Right forelimb (tissue), 1 donor: ENCODE measurements at places on chromosomes 6 and 20.

DNA sequence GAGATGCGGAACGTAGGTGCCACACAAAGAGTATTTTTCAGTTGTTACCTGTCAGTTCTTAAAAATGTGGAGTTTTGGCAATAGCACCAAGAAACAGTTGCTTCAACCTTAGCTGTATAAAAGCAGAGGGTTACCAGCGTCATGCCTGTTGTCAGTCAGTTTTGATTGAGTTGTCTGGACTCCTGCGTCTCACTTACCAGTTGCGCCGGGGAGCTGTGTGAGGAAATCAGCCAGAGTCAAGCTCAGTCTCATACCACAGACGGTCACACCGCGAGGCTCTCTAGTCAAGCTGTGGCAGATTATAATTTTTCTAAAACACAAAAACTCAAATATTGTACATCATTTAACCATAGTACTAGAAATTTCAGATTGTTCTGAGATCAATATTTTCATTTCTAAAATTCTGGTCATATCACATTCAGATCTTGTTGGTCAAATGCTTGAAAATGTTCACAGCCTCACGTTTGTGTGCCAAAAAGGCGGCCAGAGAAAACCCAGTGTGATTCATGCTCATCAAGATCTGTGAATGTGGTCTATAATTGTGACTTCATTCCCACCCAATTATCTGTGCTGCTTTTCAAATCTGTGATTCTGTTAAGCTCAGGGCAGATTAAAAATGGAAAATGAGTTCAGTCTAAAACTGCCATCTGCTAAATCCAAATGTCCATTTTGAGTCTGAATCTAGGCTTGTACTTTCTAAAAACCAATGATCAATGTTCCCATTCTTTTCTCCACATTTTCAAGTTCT lies 37.5 kb downstream of the SASH1 start:
- DNase-seq: no peak

- DNase-seq: no peak
Observed at GRCh38 chr20:19964289-19965265, 52.6 kb upstream of the NAA20 start.

GRCh38 chr6:8361259-8361658 lies 74.1 kb downstream of the SLC35B3 start:
- DNase-seq: no peak

DNA sequence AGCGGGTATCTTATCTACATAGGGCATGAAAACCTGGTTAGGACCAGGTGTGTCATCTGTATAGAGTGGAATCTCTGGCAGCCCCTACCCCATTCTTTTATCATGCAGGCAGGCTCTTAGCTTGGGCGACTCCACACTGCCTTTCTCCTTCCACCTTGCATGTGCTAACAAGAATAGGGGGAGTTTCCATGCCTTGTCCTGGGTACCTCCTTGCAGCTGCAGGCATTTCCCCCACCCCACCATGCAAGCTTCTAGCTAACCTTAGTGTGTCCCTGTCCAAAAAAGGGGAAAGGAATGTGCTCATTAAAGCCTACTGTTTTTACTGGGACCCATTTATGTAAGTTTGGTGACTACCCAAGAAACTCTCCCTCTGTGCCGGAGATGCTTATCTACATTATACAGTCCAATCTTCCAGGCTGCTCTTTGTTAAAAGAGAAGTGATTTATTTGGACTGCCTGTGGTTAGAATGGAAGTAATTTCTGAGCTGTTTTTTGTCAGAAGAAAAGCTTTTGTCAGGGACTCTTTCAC lies 10.5 kb upstream of the CEP43 start:
- DNase-seq: no peak

DNA sequence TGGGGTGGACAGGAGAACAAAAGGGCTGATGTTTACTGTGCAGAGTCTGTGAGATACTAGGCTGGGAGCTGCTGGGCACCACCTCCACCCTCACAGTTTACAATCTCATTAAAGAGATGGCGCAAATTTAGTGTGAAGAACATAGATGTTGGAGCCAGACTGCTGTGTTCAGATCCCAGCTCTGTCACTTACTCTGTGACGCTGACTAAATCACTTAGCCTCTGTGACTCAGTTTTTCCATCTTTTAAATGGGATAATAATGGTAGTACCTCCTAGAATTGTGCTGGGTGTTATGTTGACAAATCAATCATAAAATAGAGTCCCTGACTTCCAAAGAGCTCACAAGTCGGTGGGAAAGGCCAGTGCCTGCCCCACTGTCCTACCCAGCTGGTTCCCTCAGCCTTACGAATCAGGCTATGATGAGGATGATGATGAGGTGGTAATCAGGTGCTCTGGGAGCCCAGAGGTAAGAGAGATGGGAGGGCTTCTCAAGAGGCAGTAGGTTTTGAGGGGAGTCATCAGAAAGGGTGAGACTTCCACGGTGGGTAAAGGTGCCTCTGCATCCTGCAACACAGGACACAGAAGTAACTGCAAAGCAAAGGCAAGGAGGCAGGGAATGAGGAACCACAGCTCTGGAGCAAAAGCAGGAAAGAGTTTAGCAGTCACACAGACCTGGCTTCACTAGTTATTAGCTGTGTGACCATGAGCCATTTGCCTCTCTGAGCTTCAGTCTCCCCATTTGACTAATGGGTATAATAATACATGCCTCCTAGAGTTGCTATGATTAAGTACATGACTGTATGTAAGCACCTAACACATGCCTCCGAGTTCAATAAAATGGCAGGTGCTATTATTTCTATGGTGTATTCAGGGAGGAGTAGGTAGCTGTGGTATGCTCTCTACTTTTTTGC lies 8.9 kb downstream of the FYN start:
- no peak for DNase-seq

GRCh38 chr20:62129731-62130531 lies 7.7 kb downstream of the LSM14B start:
- no peak for DNase-seq

- peak; percentile 3 for DNase-seq
Observed at GRCh38 chr6:170199716-170200115, 91.2 kb downstream of the DLL1 start.

DNA sequence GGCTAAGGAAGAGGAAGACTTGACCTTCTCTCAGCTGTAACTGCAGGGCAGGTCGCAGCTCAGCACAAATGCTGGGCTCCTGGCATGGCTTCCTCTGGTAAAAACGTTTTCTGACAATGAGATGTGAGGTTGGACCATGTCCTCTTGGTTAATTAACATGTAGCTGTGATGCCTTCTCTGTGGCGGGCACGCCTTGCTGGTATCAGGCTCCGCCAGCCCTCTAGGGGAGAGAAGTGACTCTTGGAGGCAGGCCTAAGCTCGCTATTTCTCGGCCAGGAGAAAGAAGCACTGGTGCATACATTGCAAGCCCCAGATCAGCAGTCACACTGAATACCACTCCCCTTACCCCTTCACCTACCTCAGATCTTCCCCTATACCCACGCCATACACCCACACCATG lies 65.0 kb downstream of the QRSL1 start:
- DNase-seq: no peak

DNA sequence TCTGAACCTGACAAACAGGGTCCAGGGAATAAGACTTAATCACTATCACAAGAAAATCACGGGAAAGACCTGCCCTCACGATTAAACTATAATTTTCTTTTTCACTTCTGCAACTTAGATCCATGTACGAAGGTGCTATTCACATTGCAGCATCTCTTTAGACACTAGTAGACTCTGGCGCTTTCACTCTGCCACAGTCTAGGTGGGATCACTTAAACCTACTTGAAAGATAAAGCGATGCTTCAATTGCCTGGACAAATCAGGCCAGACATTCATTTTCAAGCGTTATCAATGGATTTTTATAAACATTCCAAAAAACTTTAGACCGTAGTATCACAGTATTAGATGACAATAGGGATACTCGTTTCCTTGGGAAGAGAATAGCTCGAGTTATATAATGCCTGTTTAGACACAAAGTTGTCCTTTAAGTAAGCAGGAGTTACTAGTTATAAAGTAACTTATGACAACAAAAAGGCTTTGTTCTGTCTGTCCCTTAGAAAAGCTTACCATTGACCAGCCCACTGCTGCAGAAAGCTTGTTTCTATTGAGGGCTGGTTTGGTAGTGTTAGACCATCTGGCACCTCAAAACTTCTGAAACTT lies 367.3 kb downstream of the UTRN start:
- no peak for DNase-seq

DNA sequence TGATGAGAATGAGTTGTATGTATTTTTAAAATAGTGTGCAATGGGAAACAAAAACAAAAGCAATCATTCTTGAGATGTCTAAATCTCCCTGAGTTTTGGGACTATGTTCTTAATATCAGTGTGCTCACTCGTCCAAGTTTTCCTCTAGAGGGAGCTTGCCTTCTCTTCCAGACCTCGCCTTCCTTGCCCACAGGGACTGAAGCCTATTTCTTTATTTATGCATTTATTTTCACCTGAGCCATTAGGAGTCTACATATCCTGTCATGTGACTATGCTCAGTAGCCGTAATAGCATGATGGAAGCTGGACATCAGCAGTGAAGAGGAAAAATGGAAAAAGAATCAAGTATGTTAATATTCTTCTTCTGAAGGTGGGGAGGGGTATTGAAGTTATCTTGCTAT lies 131.2 kb downstream of the SH3BGRL2 start:
- no peak for DNase-seq

DNA sequence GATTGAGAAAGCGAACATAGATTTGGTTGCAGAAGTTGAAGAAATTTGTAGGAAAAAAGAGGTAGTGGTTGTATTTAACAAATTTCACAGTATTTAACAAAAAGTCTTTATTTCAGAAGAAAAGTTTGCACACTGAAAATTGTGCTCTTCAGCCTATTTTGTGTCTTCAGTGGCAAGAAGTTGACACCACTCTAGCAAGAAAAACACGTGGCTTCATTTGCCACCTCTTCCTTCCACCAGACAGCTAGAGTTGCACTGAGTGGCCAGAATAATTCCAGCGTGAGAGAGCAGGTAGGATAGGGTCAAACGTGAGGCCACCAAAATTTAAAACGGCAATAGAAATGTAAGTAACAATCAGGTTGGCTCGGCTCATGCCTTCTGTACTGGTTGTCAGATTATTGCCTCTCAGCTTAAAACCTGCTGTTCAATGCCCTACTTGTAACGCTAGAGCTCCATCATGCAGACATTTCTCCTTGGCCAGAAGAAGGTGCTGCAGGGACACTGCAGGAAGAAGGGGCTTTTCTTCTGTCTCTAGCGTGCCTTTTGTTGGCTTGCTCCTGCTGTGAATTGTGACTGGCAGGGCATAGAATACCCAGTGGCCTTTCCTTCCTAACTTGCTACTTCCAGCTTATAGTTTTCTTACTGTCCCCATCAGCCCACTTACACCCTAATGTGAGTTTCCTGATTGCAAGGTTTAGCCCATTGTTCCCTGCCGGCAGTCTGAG lies 12.1 kb downstream of the TRAPPC3L start:
- no peak for DNase-seq
